Uterine smooth muscle cell (primary cell): ENCODE measurements at places on chromosomes 7 and 10. TPM values are rescaled to one million over a fixed set of nuclear protein-coding genes. Genes with fewer than 3 reads are reported as not detected.

Gene HOXA1
- under 0.01 and 0.11 TPM in 2 replicates for total RNA-seq

Gene ATXN7L1
- total RNA-seq = 7.9 and 8.2 TPM in 2 replicates

Gene PRSS37
- total RNA-seq = not detected in 2 replicates

Gene PPP1R17
- total RNA-seq = under 0.01 TPM in 1 of 2 replicates, not detected in the other

Gene GPR37
- 1.5 and 2.0 TPM in 2 replicates for total RNA-seq

Gene HABP2
- total RNA-seq = not detected in 2 replicates

Gene PITX3
- not detected in 2 replicates for total RNA-seq

Gene MOGAT3
- total RNA-seq = not detected in 2 replicates

Gene SCART1
- total RNA-seq = 2.6 and 4.2 TPM in 2 replicates

Gene KCP
- total RNA-seq = 0.55 and 5.2 TPM in 2 replicates

Gene TRPV5
- total RNA-seq = not detected in 2 replicates

Gene HECW1
- 0.11 and 0.62 TPM in 2 replicates for total RNA-seq

Gene UPK3B
- not detected in 2 replicates for total RNA-seq

Gene CALML3
- total RNA-seq = not detected in 2 replicates

Gene KIF20B
- total RNA-seq = 14.6 and 50.6 TPM in 2 replicates

Gene CXCL12
- total RNA-seq = 16.2 and 25.2 TPM in 2 replicates

Gene PDE1C
- 0.12 and 0.33 TPM in 2 replicates for total RNA-seq
